Activated naive CD8-positive, alpha-beta T cell treated with anti-CD3 and anti-CD28 coated beads, Interleukin-2, amount 10 ng/mL, durations not matched to agents 7 days and 5 days (primary cell): ENCODE measurements at places on chromosomes 12 and 14.

GRCh38 chr12:93022603-93023340 is 93.7 kb upstream of the EEA1 start:
- no peak for DNase-seq
- H3K4me3 ChIP-seq, result no peak overlapping the region
- no peaks in the 10 kb centered on the region for H3K4me1 ChIP-seq
- no peak overlapping the region for H3K27ac ChIP-seq
- no peaks in the 10 kb centered on the region for H3K36me3 ChIP-seq

DNA sequence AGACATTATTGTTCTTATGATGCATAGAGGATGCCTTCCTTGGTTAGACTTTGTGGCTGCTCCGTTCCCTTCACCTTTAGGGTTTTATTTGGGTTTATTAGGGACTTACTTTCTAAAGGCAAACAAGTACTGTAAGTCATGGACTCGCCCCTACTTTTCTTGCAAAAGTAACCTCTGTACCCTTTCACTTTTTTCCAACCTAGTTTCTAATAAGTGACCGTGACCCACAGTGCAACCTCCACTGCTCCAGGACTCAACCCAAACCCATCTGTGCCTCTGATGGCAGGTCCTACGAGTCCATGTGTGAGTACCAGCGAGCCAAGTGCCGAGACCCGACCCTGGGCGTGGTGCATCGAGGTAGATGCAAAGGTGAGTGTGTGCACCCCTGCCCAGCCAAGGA is 72.7 kb downstream of the SMOC1 start:
- no peak overlapping the region for H3K27ac ChIP-seq
- no peaks in the 10 kb centered on the region for H3K36me3 ChIP-seq
- no peaks in the 10 kb centered on the region for H3K4me1 ChIP-seq
- H3K4me3 ChIP-seq, result no peak overlapping the region
- peaks cover 6% of the 10 kb centered on the region for H3K27me3 ChIP-seq

- H3K36me3 ChIP-seq, result no peaks in the 10 kb centered on the region
- no peak overlapping the region for H3K4me3 ChIP-seq
- no peak for DNase-seq
- peaks cover 11% of the 10 kb centered on the region for H3K4me1 ChIP-seq
- H3K27ac ChIP-seq, result peak overlapping the region; percentile 32
Measured at GRCh38 chr14:64730061-64730440, 25.8 kb downstream of the PLEKHG3 start.

GRCh38 chr12:59345406-59345805 is 250.4 kb upstream of the SLC16A7 start:
- no peaks in the 10 kb centered on the region for H3K36me3 ChIP-seq
- H3K4me3 ChIP-seq, result no peak overlapping the region
- H3K27me3 ChIP-seq, result peaks cover 2% of the 10 kb centered on the region

GRCh38 chr12:132445884-132446632 is 43.9 kb upstream of the FBRSL1 start:
- H3K4me3 ChIP-seq, result peak overlapping the region; percentile 86
- H3K27ac ChIP-seq, result peak overlapping the region; percentile 100
- H3K36me3 ChIP-seq, result peaks cover 4% of the 10 kb centered on the region
- DNase-seq, result peak; percentile 60
- no peaks in the 10 kb centered on the region for H3K27me3 ChIP-seq

DNA sequence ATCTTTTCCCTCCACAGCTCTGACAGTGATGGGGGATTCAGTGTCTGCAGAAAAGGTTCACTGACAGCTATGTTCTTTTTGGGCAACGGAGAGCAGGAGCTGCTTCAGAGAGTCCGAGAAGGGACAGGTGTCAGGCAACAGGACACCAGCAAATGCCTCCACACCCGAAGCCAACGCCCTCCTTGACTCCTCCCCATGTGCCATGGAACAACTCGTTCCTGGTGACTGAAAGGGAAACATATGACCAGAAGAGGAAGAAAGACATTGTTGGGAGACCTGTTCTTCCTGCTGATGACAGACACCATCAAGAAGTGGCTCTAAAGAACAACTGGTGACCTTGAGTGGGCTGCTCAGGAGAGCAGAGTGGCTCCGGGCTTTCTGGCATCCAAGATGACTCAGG is 172.3 kb upstream of the NOS1 start:
- H3K27me3 ChIP-seq, result no peaks in the 10 kb centered on the region
- H3K36me3 ChIP-seq, result no peaks in the 10 kb centered on the region
- no peak overlapping the region for H3K27ac ChIP-seq
- H3K4me1 ChIP-seq, result no peaks in the 10 kb centered on the region
- DNase-seq, result no peak

DNA sequence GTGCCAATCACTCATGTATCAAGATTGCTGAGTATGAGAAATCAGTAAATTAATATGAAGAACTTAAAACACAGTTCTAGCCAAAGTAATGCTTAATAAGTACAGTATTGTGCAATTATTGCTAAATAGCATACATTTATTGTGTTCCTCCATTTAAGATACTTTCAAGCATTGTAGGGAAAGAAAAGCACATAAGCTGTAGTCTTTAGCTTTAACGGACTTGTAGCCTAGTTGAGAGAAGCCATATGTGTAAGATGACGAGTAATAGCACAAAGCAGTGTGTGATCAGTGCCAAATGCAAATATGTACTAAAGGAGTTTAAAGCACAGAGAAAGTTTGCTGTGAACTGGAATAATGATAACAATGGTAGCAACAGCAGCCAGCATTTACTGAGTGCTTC is 38.1 kb downstream of the ETV6 start:
- H3K4me1 ChIP-seq, result peaks cover 3% of the 10 kb centered on the region
- H3K27ac ChIP-seq, result no peak overlapping the region
- no peak for DNase-seq
- peaks cover 4% of the 10 kb centered on the region for H3K36me3 ChIP-seq
- H3K4me3 ChIP-seq, result no peak overlapping the region

DNA sequence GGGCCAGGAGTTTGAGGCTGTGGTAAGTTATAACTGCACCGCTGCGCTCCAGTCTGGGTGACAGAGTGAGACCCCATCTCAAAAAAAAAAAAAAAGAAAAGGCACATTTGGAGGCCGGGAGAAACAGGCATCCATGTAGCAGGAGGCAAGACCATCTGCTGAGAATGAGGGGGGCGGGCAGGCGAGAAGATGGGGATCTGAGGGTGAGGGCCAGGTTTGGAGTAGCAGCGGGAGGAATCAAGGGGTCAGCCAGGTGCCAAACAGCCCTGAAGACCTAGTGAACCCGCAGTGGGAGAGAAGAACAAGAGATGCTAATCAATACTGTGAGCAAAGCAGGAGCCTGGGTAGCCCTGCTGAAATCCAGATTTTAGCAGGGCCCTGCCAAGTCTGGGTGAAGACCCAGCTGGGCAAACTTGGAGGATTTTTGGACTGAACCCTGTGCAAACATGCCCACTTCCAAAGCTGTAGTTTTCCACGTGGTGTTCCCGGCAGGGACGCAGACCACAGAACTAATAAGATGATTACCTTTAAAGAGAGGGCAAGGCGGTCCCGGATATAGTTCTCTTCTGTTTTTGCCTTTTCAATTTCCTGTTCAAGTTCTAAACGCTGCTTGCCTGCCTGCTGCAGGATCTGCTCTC is 61.0 kb downstream of the NIN start:
- no peak for DNase-seq
- peaks cover 34% of the 10 kb centered on the region for H3K36me3 ChIP-seq
- H3K27me3 ChIP-seq, result no peaks in the 10 kb centered on the region
- no peak overlapping the region for H3K27ac ChIP-seq
- H3K4me1 ChIP-seq, result peaks cover 12% of the 10 kb centered on the region

DNA sequence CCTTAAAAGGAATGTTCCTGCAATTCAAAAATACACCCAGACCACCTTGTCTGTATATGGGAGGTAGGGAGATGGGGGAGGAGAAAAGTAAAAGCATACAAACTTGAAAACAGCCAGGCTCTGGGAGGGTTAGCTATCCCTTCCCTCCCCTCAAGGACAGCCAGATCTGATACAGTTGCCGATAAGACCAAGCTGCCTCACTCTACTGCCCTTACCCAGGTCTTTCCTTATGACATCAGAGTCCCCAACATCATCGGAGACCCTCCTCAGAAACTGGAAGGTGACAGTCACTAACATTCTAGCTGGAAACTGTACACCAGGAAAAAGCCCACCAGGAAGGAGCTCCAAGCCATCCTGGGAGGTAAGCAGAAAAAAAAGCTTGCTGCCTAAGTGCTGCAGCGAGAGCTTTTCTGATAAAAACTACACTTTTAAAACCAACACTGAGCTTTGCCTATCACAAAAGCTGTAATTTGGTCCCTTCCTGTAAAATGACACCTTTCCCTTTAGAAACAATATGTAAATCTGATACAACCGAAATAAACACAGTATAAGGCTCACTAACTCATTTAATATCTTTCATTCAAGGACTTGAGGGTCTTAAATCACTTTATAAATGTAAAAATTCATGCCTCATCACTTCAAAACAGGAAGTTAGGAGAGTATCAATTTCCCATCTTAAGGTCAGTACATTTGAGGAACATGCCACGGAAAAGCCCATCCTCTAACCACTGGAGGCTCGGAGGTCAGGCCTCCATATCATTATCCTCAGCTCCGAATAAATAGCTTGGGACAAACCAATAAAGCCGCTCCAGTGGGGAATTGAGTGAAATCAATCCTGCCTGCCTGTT is 20.4 kb upstream of the PLEKHH1 start:
- H3K4me3 ChIP-seq, result no peak overlapping the region
- DNase-seq, result no peak
- no peak overlapping the region for H3K27ac ChIP-seq
- H3K36me3 ChIP-seq, result no peaks in the 10 kb centered on the region
- peaks cover 20% of the 10 kb centered on the region for H3K4me1 ChIP-seq

GRCh38 chr12:94386422-94386821 is 73.2 kb downstream of the CEP83 start:
- H3K36me3 ChIP-seq, result peaks cover 40% of the 10 kb centered on the region
- no peaks in the 10 kb centered on the region for H3K4me1 ChIP-seq
- H3K27ac ChIP-seq, result no peak overlapping the region
- no peak overlapping the region for H3K4me3 ChIP-seq
- H3K27me3 ChIP-seq, result no peaks in the 10 kb centered on the region

GRCh38 chr14:75418850-75419768 is 8.7 kb upstream of the JDP2 start:
- no peaks in the 10 kb centered on the region for H3K36me3 ChIP-seq
- H3K27ac ChIP-seq, result peak overlapping the region; percentile 82
- peak overlapping the region; percentile 74 for H3K4me3 ChIP-seq

DNA sequence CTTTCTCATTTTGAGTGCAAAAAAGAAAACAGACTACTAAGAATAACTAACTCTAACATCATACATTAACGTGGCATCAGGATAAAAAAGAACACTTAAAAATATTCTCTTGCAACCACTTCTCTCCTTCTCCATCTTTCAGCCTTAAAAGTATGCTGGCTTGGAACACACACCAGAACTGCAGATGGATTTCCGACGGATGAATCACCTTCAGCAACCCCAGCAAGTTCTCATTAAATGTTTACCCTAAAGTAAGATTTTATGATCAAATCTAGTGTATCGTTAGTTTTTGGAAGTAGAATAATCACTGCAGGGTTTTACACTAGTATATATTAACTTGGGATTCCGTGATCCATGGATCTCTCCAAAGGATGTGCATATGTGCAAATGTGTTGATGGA is 1.2 kb downstream of the NEK9 start:
- H3K4me3 ChIP-seq, result peak overlapping the region; percentile 95
- peaks cover 42% of the 10 kb centered on the region for H3K4me1 ChIP-seq
- H3K36me3 ChIP-seq, result peaks cover 15% of the 10 kb centered on the region
- no peak overlapping the region for H3K27ac ChIP-seq

- H3K36me3 ChIP-seq, result peaks cover 40% of the 10 kb centered on the region
- H3K27ac ChIP-seq, result no peak overlapping the region
- H3K4me3 ChIP-seq, result no peak overlapping the region
- no peak for DNase-seq
- no peaks in the 10 kb centered on the region for H3K27me3 ChIP-seq
Measured at GRCh38 chr12:46483572-46484395, 111.2 kb upstream of the SLC38A2 start.

GRCh38 chr14:88631091-88631490 is 68.3 kb downstream of the ZC3H14 start:
- H3K27ac ChIP-seq, result no peak overlapping the region
- DNase-seq, result no peak
- H3K27me3 ChIP-seq, result no peaks in the 10 kb centered on the region
- H3K4me3 ChIP-seq, result no peak overlapping the region

GRCh38 chr14:70538087-70538486 is 3.3 kb upstream of the ADAM20 start:
- H3K4me3 ChIP-seq, result no peak overlapping the region
- no peak overlapping the region for H3K27ac ChIP-seq
- H3K4me1 ChIP-seq, result peaks cover 9% of the 10 kb centered on the region

GRCh38 chr14:81946834-81947798 is 413.5 kb upstream of the SEL1L start:
- DNase-seq, result no peak
- H3K27ac ChIP-seq, result no peak overlapping the region
- H3K4me3 ChIP-seq, result no peak overlapping the region
- no peaks in the 10 kb centered on the region for H3K36me3 ChIP-seq

DNA sequence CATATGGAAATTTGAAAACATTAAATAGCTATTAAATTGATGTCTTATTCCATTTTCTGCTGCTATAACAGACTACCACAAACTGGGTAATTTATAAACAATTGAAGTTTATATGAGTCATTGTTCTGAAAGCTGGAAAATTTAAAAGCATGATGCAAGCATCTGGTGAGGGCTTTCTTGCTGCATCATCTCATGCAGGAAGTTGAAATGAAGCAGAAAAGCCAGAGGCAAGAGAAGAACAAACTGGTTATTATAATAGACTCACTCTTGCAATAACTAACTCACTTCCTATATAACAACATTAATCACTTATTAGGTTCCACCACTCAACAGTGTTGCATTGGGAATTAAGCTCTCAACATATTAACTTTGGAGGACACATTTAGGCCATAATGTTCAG is 1277.4 kb downstream of the LRFN5 start:
- DNase-seq, result no peak
- H3K4me1 ChIP-seq, result no peaks in the 10 kb centered on the region
- H3K4me3 ChIP-seq, result no peak overlapping the region
- H3K36me3 ChIP-seq, result no peaks in the 10 kb centered on the region
- H3K27ac ChIP-seq, result no peak overlapping the region
- no peaks in the 10 kb centered on the region for H3K27me3 ChIP-seq

DNA sequence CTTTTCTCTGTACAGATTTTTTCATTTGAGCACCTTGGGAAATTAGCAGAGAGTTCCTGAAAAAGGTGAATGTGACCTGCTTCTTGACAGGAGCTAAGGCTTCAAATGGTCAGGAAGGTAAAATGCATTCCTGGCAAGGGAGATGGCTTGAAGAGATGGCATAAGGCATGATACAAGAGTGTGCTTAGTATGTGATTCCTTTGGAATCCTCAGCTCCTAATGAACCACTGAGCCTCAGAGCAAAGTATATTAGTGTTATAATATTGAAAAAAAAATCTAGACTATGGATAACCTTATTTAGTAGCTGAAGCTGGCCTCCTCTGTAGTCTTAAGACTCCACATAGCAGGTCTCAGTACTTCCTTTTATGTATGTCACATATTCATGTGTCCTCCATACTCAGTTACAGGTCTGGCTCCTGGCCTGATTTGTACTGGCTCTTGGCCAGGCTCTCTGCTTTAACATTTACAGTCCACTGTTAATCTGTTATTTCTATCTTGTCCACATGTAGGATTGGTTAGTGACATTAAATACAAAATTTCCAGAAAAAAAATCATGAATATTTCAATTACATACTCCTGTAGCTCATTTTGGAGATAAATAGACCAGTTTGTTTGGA is 17.9 kb downstream of the TOGARAM1 start:
- H3K27me3 ChIP-seq, result no peaks in the 10 kb centered on the region
- no peak for DNase-seq
- no peak overlapping the region for H3K27ac ChIP-seq
- no peaks in the 10 kb centered on the region for H3K4me1 ChIP-seq
